ENCODE measurements at places on chromosomes 2 and 18.

DNA sequence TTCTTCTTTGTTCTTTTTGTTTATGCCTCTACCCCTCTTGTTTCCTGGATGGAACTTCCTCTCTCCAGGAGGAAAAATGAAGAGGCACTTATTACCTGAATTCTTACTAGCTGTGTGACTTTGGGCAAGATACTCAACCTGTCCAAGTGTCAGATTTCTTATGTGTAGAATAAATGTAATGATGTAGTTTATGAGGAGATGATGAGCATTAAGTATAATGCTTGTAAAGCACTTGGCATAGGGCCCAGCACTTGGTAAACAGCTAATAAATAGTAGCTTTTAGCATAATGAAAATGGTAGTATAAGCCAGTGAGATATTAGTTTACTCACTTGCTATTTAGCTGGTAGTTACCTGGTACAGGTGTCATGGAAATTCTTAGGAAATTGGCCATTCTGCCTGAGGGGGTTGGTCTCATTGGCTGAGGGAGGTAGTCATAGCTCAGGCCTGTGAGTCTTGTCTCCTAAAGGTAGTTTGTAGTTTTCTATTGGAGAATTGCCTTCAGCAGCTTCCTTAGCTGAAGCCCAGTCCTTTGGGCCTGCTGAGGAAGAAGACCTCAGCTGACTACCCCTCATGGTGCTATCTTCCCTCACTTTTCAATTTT, 133.4 kb upstream of the NABP1 start:
- no peak for DNase-seq

DNA sequence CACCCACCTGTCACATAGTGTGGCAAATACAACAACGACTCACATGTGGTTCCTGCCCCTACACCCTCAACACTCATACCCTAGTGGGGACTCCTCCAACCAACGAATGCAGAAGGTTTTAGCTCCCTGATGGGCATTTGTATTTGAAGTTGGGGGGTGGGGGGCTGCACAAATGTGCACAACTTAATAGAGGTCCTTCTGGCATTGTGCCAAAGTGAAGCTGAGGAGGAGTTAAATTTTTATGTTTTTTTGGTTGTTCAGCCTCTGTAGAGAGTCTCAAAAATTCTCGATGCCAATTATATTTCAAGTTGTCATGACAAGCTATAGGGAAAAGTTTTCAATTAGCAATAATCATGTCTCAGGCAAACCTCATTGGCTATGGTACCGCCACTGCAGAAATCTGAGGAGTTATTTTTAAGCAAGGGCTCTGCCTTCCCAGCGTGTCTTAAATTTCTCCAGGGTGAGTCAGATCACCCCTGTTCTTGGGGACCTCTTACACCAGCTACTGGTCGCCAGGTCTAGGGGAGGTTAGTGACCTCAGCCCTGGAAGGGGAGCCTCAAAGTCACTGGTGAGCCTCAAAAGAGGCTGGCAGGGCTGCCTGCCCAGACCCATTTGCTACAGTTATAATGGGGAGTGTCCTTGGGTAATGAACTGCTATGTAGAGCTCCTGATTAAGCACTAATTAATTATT, 102.7 kb upstream of the TAF1B start:
- no peak for DNase-seq

DNA sequence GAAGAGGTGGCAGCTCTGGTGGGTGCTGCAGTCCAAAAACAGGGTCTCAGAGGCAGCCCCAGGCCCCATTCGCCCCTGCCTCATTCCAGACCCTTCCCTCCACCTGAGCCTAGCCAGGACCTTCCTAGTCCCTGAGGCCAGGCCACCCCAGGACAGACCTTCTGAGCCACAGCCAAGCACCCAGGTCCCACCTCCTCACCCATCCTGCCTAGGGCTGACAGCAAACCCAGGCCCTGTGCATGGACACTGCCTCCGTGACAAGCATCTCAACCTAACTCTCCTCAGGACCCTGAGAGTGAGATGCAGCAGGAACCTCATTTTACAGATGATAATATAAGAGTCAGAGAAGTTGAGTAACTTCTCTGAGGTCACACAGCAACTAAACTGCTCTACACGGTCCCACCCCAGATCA, 15.5 kb downstream of the ADRA2B start:
- DNase-seq, result no peak

GRCh38 chr18:62366992-62367391, 41.9 kb downstream of the TNFRSF11A start:
- DNase-seq, result no peak

GRCh38 chr2:43943809-43944452, 51.9 kb downstream of the LRPPRC start:
- DNase-seq, result no peak

DNA sequence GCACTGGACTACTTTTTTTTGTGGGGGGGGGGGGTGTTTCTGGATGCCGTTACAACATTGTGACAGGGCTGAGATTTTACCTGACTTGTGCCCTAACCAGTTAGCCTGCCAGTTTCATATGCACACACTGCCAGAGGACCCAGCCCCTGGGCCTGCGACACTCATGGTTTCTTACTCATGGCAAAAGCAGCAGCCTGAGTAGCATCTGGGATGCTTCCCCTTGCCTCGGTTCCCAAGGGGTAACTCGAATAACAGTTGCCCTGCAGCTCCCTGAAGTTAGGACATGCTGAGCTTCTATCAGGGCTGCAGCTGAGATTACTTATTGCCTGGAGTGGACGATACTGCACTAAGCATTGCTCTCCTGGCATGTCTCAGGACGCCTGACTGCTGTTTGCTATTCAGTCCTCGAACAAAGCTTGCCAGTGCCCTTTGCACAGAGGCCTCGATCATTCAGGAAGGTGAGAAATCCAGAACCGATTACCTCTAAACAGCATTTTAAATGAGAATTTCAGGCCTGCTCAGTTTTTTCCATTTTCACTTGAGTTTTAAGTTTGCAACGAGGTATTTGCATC, 47.9 kb downstream of the TRPM8 start:
- no peak for DNase-seq

Data from activated CD4-positive, alpha-beta T cell treated with anti-CD3 and anti-CD28 coated beads, Interleukin-2, amount 50 U/mL, for 4 hours (primary cell).